Germinal center (tissue), 1 donor: ENCODE measurements at places on chromosomes 1 and 21.

- no peak for DNase-seq
Observed at GRCh38 chr1:22666412-22666811, 13.4 kb downstream of the C1QB start.

- no peak for DNase-seq
Observed at GRCh38 chr1:58946390-58946789, 162.5 kb upstream of the JUN start.

- peak; percentile 10 for DNase-seq
Observed at GRCh38 chr1:26307363-26307781, 936 bp upstream of the UBXN11 start.

GRCh38 chr1:167950569-167950968, 13.7 kb upstream of the MPC2 start:
- no peak for DNase-seq

- DNase-seq: no peak
Observed at GRCh38 chr1:65233782-65234181, 75.6 kb upstream of the DNAJC6 start.

- no peak for DNase-seq
Observed at GRCh38 chr1:227813962-227814361, 1.5 kb upstream of the PRSS38 start.

GRCh38 chr21:42833439-42833815, 45.9 kb downstream of the WDR4 start:
- DNase-seq: peak; percentile 59

GRCh38 chr21:32197896-32198295, 81.0 kb downstream of the MIS18A start:
- no peak for DNase-seq

- peak; percentile 12 for DNase-seq
Observed at GRCh38 chr1:221712198-221712684, 29.6 kb downstream of the DUSP10 start.

- DNase-seq: no peak
Observed at GRCh38 chr1:99503276-99503747, 142.6 kb upstream of the PALMD start.

DNA sequence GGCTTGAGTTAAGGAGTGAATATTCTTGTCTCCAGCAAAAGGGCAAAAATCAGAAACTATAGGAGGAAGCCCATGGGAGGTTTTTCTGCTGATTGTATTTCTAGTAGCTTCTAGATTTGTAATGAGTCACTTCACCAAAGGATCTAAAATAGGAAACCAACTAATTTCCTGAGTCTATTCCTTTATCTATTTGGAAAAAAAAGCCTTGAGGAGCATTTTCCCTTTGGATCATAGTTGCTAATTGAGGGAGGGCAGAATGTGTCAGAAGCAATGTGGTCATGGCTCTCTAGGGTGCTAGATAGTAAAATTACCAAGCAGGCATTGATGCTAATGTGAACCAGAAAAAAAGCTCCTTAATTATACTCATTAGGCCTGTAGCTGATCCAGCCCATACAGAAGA, at the start of gene OR10R2:
TSS of gene OR10R2 (plus strand) at position 301 of the 400 bp plus-strand sequence. CDS start 106 bp downstream, outside the sequence.
- no peak for DNase-seq

DNA sequence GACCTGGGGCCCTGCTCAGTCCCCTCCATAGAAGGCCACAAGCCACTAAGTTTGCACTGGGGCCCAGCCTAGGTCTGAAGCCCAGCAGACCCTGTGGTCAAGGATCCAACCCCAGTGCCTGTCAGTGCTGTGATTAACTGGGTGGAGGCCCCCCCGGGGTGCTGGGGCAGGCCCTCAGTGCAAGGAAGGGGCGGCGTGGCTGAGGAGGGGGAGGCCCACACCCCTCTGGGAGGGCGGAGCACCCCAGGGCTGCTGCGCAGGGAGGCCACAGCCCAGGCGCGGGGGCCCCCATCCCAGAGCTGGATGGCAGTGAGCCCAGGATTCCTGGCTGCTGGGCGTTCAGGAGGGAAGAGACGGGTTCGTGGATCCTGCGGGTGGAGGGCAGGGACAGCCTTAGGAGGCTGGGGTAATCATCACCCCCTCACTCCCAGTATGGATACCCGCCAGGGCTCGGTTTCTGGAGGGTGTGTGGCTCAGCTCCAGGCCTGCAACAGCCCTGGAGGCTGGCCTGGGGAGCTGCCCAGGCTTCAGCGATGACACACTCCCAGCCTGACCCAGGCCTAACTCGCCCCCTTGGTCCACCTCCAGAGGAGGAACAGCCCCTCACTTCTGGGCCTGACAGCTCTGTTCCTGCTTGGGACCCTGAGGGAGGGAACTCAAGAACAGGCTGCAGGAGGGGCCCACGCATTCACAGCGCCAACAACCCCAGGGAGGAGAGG, 890 bp downstream of the GJC2 start:
- no peak for DNase-seq

- peak; percentile 74 for DNase-seq
Observed at GRCh38 chr21:31772674-31773555, 41.0 kb upstream of the SCAF4 start.

GRCh38 chr1:7493711-7494454, 277.2 kb upstream of the VAMP3 start:
- no peak for DNase-seq

GRCh38 chr1:156368889-156369684, at the start of gene RHBG:
TSS of gene RHBG (plus strand) at chr1:156369211. CDS start at chr1:156369250, 39 bp downstream.
- DNase-seq: no peak

- no peak for DNase-seq
Observed at GRCh38 chr1:243964915-243965314, 86.2 kb upstream of the ZBTB18 start.

- DNase-seq: no peak
Observed at GRCh38 chr1:29836651-29837646, 600.6 kb downstream of the PTPRU start.

GRCh38 chr1:190679983-190680382, 202.3 kb upstream of the BRINP3 start:
- DNase-seq: no peak

DNA sequence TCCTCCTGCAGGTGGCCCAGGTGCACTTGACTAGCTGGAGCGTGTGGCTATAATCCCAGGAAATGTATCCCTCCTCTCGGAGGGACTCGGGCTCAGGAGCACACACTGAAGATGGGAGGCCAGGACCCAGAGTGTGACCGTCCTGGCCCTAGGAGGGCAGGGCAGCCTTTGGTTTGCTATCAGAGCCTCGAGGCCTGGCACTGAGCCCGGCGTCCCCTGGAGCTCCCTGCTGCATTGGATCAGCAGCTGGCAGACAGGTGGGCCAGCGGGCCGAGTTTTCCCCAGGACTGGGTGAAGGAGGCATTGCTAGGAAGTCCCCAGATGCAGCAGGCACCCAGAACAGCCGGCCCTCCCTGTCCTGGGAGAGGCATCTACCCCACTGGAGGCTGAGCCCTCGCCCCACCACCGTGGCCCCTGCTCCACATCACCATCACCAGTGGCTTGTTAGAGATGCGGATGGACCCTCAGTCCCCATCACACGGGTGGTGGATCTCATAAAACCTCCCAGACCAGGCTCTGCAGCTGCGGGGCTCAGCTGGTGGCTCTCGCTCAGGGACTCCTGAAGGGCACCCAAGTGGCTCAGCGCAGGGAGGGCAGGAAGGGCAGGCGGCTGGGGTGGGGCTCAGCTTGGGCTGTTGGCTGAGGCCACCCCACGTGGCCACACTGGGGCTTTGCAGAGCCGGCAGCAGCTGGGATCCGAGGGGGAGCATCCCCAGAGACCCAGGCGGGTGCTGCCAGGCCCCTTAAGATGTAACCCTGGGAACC, 32.7 kb upstream of the POFUT2 start:
- DNase-seq: no peak

DNA sequence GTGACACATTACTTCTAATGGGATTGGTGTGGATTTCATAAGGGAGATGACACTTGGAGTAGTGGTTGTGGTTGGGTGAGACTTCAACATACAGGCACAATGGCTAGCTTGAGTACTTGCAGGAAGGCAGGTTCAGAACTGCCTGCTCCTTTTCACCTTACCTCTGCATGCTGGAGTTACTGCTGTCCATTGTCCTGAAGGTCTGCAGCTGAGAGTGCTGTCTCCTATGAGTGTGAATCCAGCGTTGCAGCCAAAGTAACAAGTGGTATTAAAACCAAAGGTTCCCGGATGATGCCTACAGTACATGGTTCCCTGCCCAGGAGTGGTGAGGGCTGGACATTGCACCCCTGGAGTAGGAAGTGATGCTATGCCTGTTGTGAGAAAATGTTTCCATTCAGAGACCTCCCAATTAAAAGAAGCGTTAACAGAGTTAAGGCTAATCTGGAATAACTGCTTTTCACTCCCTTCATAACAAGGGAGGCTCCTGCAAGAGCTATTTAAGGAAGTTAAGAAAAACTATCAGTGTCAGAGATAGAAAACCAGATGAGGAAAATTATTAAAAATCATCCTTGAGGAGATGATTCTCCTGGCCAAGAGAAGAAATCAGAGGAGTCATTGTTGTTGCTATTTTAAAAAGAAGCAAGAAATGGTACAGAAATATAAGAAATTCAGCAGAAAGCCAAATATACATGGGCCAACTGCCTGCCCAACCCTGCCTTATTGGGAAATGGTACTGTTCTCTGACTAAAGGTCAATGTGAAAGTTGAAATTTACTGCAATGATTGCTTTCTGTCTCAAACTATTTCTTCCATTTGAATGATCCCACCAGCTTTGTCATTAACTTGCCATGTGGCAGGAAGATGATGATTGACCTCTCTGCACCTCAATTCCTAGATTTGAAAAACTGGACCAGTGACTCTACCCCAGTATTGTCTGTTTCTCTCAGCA, 9.8 kb upstream of the F5 start:
- DNase-seq: no peak

DNA sequence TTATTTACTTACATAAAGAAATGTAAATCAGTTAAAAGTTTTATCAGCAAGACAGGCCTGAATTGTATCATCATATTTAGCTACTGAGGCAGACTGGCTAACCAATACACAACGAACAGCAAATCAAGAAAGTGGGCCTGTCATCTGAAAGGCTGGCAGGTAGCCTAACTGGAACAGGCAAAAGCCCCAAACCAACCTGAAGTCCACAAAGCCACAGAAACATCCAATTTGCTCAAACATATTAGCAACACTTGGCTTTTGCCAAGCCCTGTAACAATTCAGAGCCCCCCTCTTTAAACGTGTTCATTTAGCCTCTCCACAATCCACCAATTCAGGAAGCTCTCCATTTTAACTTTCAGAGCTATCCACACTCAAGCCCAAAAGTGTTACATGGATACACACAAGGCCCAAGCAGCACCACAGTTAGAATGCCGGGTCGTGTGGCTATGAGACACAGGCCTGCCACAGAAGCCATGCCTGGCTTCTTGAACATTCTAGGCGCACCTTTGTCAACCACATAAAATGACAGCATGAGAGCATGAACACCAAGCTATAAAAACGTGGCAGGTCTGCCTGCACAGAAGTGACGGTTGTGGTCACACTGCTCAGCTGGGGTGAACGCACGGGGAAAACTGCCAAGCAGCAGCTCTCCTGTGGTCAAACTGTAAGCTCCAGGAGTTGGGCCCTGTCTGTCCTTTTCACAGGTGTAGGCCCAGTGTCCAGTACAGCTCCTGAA, 49.3 kb downstream of the CD34 start:
- no peak for DNase-seq

DNA sequence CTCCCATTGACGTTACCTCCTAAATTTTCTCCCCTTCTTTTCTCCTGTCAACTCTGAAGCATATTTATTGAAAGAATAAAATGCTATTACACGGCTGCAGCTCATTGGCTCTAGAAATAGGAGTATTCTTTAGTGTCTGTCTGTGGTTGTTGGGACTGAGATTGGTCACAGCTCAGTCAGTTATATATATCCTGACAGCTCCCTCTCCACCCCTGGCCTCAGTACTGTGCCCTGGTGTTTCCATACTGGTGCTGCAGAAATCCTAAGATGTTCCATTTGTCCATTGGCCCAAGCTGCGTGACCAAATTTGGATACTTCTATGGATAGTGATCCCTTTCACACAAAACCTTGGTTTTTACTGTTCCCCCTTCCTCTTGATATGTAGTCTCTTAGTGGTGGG, 67.3 kb downstream of the RALGPS2 start:
- DNase-seq: no peak

DNA sequence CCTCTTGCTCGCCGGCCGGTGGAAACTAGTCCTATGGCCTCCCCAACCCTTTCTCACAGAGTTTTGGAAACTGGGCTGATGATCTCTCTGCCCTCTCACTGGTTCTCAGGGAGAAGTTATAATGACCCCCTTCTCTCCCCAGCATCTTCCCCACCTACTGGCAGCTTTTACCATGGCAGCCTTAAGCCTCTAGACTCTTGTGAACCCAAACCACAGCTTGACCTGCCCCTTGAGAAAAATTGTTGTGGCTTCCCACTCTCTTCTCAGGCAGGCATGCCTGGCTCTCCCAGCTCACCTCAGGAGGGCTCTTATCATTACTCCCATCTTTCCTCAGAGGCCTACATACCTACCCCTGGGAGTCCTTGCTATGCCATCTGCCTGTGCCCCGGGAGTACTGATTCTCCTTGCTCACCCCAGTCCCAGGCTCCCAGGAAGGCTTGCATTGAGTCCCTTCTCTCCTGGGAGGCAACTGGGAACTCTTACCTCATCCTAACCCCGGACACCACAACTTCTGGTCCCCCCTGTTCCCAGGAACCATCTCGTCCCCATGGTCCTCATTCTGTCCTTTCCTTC, 1.6 kb downstream of the NSUN4 start:
- peak; percentile 67 for DNase-seq

- no peak for DNase-seq
Observed at GRCh38 chr21:17915976-17916375, 96.8 kb upstream of the C21orf91 start.

GRCh38 chr1:107523061-107523460, 382.2 kb downstream of the NTNG1 start:
- DNase-seq: no peak

GRCh38 chr21:46062471-46063211, 35.3 kb upstream of the COL6A2 start:
- DNase-seq: no peak

DNA sequence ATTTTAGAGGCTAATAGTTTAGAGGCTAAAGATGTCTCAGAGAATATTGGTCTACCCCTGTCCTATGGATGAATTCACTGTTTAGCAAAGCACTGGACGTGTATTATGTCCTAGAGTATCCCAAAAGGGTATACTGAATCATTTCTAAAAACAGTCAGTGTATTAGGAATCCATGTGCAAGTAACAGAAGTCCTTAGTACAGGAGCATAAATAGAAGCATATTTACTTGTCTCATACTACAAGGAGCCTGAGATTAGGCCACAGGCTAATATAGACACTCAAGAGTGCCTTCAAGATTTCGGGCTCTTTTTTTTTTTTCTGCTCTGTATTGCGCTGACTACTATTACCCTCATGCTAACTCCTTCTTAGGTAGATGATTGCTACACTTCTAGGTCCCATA, 518.9 kb downstream of the USP25 start:
- DNase-seq: no peak
